Central memory CD4-positive, alpha-beta T cell (primary cell): ENCODE measurements at places on chromosomes 5 and 9.

GRCh38 chr9:136805207-136805740 is 2.5 kb upstream of the RABL6 start:
- DNase-seq = no peak

GRCh38 chr9:30244877-30245276 is 2139.6 kb upstream of the ACO1 start:
- no peak for DNase-seq

DNA sequence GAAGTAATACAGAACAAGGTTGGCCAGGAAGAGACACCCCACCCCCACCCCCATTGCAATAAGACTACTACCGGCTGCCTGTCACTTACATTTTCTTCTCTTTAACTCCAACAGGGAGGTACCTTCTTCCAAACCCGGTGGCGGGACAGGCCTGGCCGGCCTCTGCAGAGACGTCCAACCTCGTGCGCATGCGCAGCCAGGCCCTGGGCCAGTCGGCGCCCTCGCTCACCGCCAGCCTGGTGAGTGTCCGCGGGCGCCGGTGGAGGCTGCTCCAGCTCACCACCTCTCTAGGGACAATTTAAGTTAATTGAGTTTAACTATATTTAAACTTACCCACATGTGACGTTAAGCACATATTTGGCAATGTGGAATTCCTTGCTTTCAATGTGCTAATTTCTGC is 192.4 kb downstream of the MAST4 start:
- DNase-seq = no peak

DNA sequence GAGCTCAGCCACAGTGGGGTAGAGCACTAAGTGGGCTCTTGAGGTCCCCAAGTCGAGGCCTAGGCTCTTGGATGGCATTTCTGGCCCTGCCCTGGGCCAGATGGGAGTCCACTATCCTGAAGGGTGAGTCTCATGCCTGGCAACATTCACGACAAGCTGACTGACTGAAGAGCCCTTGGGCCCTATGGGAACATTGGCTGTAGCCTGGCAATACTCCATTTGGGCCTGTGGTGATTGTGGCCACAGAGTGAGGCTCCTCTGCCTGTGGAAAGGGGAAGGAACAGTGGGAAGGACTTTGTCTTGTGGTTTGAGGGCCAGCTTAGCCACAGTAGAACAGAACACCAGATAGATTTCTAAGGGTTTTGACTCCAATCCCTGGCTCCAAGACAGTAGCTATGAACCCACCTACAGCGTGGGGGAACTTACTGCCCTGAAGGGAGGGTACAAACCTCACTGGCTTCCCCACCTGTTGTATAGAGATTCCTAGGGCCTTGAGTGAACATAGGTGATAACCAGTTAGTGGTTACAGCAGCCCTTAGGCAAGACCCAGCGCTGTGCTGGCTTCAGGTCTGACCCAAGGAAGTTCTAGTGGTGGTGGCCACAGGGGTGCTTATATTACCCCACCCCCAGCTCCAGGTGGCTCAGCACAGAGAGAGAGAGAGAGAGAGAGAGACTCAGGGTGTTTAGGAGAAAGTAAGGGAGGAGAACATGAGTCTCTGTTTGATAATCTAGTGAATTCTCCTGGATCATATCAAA is 72.4 kb downstream of the KIAA0825 start:
- DNase-seq = no peak

GRCh38 chr5:39024884-39025283 is 49.3 kb downstream of the RICTOR start:
- DNase-seq = no peak

GRCh38 chr9:79883073-79883645 is 311.4 kb downstream of the TLE4 start:
- DNase-seq = peak; percentile 42

DNA sequence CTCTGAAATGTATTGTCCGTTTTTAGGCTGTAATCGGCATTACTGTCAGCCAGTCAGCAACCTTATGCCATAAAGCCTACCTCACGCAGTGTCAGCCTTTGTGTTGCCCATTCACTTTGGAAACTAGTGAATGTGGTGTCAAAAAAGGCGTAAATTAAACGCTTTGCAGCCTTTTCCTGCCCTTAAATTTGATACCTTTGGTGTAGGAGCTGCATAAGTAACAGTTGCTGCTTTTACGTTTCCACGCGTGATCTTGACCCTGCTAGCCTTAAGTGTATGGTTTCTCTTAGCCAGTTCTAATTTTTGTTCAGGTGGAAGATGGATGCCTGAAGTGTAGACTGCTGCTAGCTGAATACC is 257.7 kb downstream of the EPB41L4A start:
- no peak for DNase-seq

GRCh38 chr9:12643686-12644085 is 49.5 kb upstream of the TYRP1 start:
- no peak for DNase-seq

GRCh38 chr9:110707419-110707818 is 38.8 kb downstream of the MUSK start:
- DNase-seq = no peak

DNA sequence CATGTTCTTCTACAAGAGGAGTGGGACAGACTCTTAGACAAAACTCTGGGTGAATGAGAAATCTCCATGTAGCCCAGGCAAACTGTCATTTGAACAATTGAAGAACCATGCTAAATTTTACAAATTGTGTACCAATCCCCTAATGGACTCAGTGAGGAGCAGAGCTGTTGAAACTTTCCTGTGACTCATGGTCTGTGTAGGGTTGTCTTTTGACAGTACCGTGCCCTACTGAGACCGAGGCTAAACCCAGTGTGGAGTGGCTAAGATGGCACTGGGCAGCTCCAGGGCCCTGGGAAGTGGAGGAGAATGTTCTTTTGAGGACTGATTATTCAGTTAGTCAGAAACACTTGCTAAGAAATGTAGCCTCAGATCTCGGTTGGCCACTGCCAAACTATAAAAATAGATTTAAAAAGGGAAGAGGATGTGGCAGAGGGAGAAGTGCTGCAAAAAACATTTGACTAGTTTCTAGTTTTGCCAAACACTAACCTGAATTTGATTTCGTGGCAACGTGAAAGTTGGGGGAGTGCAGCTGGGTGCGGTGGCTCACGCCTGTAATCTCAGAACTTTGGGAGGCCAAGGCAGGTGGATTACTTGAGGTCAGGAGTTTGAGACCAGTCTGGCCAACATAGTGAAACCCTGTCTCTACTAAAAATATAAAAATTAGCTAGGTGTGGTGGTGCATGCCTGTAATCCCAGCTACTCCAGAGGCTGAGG is 24.7 kb downstream of the POU4F3 start:
- DNase-seq = no peak

DNA sequence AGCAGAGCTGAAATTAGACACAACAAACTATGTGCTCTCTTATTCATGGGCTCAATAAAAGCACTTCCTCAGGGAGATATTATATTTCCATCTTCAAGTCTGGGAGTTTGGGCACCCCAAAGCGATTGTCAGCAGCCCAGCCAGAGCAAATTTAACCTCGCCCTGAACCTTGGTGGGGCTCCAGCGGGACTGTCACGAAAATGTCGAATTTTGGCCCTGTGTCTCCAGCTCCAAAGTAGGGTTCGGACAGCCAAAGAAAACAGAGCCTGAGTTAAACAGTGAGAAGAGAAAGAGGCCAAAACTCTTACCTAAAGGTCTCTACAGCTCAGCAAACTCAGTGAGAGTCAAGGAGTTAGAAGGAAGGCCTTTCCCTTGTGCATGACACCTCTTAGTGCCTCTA is 432.9 kb downstream of the SPATA31D1 start:
- no peak for DNase-seq

- no peak for DNase-seq
Observed at GRCh38 chr5:78574731-78575161, 73.8 kb downstream of the LHFPL2 start.

DNA sequence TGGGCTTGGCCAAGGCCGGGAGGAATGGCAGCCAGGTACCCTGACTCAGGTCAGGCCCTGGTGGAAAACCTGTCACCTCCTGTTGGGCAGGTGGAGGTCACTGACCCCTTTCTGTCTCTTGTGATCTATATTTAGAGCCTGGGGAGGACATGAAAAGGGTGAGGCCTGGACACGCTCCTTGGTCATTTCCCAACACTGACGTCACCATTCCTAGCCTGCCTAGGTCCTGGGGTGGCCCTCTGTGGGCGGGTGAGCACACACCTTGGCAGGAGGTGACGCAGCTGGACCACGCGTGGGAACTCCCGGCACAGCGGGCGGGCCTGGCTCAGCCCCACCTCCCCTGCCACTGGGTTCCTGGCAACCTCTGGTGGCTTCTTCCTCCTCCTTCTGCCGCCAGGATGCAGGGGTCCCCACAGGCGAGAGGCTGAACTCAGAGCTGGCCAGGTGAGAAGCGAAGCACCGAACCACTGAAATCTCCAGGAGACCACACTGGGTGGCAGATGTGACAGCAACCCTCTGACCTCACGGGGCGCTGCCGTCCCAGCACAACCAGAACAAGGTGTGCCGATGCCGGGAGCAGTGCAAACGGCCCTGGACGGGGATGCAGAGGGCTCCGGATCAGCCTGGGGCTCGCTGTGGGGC is 6.4 kb upstream of the RALGDS start:
- peak; percentile 66 for DNase-seq

GRCh38 chr9:109179801-109180523 is 12.9 kb upstream of the FRRS1L start:
- no peak for DNase-seq

GRCh38 chr5:11268891-11269290 is 507.9 kb upstream of the DAP start:
- DNase-seq = no peak

GRCh38 chr9:34986540-34987047 is 3.0 kb upstream of the DNAJB5 start:
- DNase-seq = peak; percentile 72

- no peak for DNase-seq
Observed at GRCh38 chr9:98075332-98075805, 18.8 kb downstream of the NANS start.
